Sigmoid colon (tissue), 7 donors: ENCODE measurements at places on chromosomes 5 and 9. TPM values are rescaled to one million over a fixed set of nuclear protein-coding genes. Genes with fewer than 3 reads are reported as not detected.

The CCNO gene
- total RNA-seq = not detected

The GNA14 gene
- 15.0 TPM for total RNA-seq

The PTGS1 gene
- total RNA-seq = 72.6 TPM

The DEPDC1B gene
- total RNA-seq = 0.36 TPM

The ADAMTS2 gene
- 9.2 TPM for total RNA-seq

The BTNL3 gene
- 0.36 TPM for total RNA-seq
